SIG-M5 (cell line): ENCODE measurements at places on chromosomes 16 and 17.

- DNase-seq, result no peak
Observed at GRCh38 chr17:32622540-32622939, 135.7 kb downstream of the CDK5R1 start.

- no peak for DNase-seq
Observed at GRCh38 chr16:89194340-89195311, 5.7 kb downstream of the SLC22A31 start.

DNA sequence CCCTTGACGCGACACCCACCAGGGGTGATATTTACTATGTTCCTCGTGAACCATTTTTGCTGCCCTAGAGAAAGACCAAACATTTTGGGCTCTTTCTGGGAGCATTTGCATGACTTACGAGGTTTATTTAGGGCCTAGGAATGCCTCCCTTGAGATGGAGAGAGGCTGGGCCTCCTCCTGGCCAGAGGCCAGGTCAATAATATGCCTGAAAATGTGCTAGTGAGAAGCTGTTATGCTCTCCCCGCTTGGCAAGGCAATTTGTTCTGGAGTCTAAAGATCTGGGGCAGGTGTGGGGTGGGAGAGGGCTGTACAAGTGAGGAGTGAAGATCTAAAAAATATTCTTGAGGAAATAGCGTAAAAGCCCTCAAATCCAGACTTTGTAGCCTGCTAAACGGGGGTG is 587.3 kb upstream of the CDH5 start:
- no peak for DNase-seq

GRCh38 chr16:9138021-9138680 is 46.7 kb downstream of the HAPSTR1 start:
- no peak for DNase-seq

GRCh38 chr17:38617074-38617860 is 11.5 kb upstream of the SRCIN1 start:
- DNase-seq, result no peak

DNA sequence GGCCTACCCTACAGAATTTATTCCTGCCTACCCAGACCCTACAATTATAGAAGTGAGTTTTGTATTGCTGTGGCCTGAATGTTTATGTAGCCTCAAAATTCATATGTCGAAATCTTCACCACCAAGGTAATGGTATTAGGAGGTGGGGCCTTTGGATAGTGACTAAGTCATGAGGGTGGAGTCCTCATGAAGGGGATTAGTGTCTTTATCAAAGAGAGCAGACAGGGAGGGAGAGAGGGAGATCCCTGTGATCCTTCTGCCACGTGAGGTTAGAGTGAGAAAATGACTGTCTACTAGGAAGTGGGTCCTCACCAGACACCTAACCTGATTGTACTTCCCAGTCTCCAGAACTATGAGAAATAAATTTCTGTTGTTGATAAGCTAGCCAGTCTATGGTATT is 981 bp upstream of the DUXB start:
- DNase-seq, result no peak

GRCh38 chr17:81207610-81208581 is 14.9 kb downstream of the CEP131 start:
- no peak for DNase-seq

- no peak for DNase-seq
Observed at GRCh38 chr16:58510097-58510775, 5.1 kb upstream of the SETD6 start.

DNA sequence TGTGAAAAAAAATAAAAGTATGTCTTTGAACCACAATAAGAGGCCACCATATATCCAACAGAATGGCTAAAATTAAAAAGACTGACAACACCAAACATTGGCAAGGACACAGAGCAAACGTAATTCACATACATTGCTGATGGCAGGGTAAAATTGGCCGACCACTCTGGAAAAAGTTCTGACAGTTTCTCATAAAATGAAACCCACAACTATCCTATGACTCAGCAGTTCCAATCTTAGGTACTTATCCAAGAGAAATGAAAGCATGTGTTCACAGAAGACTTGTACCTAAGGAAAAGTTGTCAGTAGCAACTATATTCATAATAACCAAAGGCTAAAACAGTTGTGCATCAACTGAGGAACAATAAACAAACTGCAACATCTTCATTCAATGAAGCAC is 357.3 kb upstream of the XYLT1 start:
- DNase-seq, result no peak

DNA sequence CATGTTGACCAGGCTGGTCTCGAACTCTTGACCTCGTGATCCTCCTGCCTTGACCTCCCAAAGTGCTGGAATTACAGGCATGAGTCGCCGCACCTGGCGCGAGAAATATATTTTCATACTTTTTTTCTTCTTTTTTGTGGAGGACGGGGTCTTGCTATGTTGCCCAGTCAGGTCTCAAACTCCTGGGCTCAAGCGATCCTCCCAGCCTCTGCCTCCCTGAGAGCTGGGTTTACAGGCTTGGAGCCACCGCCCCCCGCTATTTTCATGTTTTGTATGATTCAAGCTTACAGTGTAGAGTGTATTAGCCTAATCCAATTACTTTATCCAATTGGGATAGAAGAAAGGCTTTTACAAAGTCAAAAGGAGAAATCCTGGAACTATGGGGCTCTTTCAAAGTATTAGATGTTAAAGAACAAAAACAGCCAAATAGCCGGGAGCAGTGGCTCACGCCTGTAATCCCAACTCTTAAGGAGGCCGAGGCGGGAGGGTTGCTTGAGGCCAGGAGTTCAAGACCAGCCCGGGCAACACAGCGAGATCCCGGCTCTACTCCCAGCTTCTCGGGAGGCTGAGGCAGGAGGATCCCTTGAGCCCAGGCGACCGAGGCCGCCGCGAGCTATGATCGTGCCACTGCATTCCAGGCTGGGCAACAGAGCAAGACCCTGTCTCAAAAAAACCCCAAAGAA is 1.4 kb upstream of the MAP1LC3B start:
- no peak for DNase-seq

GRCh38 chr16:89764711-89765201 is 43.4 kb downstream of the ZNF276 start:
- peak; percentile 33 for DNase-seq

GRCh38 chr17:55436224-55437158 is 14.9 kb upstream of the MMD start:
- DNase-seq, result no peak

DNA sequence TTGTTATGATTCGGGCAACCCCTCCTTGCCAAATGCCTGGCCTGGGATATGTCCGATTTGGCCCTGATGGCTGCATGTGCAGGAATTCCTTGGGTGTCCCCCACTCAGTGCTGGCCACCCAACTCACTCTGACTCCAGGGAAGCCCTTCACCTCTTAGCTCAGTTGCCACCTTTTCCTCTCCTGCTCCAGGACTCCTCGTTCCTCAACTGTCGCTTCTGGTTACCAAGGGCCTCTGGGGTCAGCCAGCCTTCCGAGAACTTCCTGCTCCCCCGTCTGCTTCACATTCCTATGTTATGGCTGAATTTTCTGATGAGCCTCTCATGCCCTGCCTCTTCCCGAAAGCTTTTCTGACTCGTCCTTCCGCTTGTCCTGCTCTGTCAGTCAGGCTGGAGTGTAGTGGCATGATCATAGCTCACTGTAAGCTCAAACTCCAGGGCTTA is 63.5 kb downstream of the SPACA3 start:
- DNase-seq, result no peak

DNA sequence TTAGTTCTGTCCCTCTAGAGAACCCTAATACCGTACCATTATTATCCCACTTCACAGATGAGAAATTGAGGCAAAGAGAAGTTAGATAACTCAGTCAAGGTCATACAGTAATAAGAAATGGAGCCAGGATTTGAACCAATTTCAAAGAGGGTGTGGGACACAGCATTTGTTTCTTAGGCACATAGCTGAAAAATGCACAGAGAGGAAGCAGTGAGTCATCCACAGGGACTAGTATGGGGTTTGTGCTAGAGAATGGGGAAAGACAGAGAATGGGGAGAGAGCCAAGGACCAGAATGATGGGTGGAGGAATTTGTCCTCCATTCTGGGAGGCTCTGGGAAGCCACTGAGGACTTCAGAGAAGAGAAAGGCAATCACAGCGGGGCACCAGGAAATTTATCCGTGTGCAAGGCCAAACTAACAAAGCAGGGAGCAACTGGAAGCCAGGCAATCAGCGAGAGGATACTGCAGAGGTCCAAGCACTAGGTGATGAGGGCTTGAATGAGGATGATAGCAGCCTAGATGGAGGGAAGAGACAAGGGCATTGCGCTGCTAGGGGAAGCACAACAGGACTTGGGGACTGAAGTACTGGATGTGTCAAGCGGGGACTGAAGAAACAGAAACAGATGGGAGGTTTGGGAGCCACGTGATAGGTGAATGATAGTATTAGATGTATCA is 78.1 kb upstream of the ZFHX3 start:
- no peak for DNase-seq

GRCh38 chr16:86302421-86303109 is 207.8 kb upstream of the FOXF1 start:
- DNase-seq, result no peak

- DNase-seq, result no peak
Observed at GRCh38 chr16:10565167-10565566, 15.2 kb downstream of the EMP2 start.
